ENCODE measurements at places on chromosomes 11 and 22.

DNA sequence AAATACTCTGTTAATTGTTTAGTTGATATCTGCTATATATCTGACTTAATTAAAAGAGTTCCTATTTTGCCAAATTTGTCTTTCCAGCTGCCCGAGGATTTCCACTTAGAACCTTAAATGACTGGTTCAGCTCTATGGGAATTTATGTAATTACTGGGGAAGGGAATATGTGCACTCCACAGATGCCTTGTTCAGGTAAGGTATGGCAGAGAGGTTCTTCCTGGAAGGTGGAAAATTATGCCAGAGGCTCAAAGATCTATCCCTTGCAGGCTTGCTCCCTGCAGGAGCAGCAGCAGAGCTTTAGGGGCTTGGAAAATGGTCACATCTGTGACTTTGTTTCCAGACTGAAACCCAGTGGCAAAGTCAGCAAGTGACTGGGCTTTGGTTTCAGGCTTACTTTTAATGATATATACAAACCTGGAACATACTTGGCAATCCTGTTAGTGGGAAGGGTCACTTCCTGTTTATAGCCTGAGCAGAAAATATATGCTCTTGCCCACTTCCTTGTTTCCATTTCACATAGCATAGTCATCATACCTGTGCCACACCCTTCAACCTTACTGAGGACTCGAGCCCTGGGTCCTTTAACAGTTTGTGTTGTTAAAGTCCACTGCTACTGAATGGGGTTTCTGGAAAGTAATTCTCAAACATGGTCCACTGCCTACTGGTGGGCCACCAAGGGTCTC is 23.7 kb downstream of the WBP2NL start:
- DNase-seq = no peak

DNA sequence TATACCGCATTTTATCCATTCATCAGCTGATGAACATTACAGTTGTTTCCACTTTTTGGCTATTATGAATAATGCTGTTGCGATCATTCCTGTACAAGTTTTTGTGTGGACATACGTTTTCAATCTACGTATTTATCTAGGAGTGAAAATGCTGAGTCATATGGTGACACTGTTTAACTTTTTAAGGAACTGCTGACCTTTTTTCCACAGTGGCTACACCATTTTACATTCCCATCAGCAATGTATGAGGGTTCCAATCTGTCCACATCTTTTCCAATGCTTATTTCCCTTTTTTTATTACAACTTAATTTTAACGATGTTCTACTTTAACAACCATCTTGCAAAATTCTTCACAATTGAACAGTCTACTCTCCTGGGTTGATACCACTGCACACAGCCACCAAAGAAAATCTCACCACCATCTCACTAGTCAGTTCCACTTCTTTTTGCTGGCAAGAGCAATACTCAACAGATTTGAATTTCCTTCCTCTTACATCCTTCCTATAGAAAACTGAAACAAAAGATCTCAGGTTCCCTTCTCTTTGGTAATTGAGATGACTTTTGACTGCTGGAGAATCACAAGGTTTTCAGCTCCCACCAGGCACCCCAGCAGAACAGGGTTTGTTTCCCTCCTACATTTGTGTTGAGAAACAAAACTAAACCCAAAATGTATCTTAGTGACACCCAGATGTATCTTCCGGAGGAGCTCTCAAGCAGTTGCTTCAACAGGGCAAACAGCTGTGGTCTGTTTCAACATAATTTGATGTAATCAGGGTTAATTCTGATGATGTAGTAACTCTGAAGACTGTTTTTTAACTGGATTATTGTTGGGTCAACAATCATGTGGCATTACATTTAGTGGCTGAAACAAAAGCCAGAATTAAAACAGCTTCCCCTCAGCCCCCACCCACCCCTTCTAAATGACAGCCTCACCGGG is 7.0 kb upstream of the GAB2 start:
- DNase-seq = no peak

DNA sequence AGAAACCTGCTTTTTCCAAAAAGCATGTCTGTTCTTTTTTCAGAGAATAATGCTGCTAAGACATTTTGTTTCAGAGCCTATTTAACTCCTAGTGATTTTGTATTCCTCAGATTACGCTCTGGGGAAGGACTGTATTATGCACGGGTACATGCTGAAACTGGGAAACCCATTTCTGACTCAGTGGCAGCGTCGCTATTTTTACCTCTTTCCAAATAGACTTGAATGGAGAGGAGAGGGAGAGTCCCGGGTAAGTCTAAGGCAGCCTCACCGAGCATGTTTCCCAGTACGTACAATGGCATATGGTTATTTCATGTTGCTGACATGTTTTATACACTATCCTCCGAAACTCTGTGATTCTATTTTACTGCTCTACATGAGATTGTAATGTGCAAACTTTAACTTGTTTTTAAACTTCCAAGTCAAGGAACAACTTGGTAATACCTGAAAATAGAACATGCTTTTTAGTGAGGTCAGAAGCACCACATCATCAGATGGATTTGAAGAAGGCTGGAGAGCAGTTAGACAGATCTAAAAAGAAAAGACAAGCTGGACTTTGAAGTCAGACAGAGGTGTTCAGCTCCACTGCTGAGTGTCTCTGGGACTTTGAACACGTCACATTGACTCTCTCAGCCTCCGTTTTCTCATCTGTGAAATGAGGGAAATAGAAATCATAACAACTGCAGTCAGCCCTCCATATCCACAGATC is 23.7 kb upstream of the MYO18B start:
- DNase-seq = no peak

GRCh38 chr11:45170484-45170883 is 24.0 kb downstream of the PRDM11 start:
- no peak for DNase-seq

DNA sequence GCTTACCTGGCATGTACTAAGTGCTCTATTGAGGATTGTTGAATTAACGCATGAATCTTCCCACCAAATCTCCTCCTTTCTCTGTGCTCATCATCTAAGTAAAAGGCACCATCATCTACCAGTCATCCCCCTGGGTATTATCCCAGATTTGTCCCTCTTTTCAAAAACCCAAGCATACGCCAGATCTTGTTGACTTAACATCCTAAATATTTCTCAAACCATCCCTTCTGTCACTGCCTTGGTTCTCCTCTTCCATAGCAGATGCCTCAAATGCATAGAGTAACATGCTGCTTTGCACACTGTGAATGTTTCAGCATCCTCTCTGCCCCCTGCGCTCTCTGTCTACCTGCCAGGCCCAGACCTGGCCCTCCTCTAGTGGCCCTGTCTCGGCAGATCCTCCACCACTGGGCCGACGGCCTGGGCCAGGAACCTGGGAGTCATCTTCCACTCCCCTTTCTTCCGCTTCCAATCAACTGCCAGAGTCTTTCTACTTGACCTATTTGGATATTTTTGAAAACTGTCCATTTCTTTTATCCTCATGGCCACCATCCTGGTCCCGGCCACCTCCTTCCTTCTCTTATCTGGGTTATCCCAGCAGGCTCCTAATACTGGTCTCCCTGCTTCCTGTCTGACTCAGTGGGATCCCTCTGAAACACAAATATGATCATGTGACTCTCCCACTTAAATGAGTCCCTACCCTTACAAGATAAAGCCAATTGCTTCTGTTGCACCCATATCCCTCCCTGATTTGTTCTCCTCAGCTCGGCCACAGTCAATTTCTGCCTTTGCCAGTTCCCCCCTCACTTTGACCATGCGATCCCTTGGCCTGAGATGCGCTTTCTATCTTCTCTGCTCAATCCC is 3.4 kb upstream of the TAB1 start:
- no peak for DNase-seq

DNA sequence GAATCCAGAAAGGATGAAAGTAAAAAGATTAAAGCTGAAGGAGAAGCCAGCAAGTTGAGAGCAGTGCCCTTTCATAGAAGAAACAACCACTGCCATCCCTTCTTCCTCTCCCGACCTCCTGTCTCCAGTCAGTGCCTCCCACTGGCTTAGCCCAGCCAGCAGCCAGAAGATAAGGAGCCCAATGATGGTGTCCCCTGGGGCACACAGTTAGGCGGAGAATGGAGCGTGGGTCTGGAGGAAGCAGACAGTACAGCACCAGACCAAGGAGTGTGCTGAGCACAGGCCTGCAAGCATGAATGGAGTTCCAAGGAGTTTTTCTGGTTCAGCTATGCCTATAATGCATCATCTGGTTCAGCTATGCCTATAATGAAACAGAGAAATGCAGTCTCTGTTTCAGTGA is 54.3 kb upstream of the TNRC6B start:
- DNase-seq = no peak
